ENCODE measurements at places on chromosomes 13 and 19.

- DNase-seq: no peak
Observed at GRCh38 chr13:23752111-23753001, 136.8 kb downstream of the MIPEP start.

- no peak for DNase-seq
Observed at GRCh38 chr19:31256593-31256960, 92.7 kb downstream of the TSHZ3 start.

DNA sequence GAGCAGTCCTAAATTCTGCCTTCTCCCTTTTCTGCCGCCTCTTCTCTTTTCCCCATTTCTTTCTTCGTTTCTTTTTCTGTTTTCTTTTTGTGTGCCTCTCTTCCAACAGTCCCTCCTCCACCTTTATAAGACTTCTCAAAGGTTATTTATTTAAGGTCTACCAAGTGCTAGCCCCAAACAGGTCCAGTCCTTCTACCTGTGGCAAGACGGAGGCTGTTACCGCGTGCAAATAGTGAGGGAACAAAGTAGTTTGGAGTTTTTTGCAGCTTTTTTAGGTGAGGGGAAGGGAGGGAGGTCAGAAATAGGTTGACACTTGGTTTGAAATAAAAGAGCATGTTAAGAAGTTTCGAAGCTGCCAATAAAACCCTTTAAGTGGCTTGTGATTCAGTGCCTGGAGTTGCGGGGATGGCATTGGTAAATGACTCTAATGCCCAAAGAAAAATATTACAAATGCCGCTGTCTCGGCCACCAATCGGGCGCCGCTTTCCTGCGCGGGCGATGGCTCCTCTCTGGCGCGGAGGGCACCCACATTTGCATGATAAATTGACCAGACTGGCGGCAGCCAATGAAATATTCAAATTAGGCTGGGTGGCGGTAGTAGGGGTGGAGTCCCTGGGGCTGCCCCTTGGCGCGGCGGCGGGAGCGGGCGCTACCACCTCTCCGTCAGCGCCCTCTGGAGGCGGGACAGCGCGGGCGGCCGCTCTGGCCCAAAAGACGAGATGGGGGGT lies 7.5 kb upstream of the TSHZ3 start:
- DNase-seq: no peak

- no peak for DNase-seq
Observed at GRCh38 chr19:944171-944567, 18.3 kb downstream of the ARID3A start.

GRCh38 chr19:51690454-51691073 lies 2.6 kb upstream of the SPACA6 start:
- DNase-seq: peak; percentile 75

DNA sequence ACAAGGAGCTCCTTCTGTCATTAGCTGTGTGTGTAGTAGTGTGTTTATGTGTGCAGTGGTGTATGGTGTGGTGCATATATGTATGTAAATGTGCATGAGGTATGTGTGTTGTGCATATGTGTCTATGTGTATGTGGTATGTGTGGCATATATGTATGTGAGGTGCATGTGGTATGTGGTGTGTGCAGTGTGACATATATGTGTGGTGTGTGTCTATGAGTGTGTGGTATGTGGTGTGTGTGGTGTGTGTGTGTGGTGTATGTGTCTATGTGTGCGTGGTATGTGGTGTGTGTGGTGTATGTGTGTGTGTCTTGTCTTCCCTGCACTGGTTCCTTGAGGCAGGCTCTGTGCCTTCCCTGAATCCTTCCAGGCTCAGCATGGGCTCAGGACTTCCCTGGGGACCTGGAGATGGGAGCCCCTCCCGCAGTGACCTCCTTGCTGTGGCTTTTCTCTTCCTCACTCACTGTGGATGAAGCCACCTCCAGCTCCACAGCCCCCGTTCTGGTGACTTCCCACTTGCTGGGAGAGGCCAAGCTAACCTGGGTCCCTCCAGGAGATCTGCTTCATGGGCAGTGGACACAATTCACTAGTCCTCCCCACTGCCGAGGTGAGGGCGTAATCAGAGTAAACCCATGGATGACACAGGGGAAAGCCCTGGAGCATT lies 64.2 kb downstream of the CCDC70 start:
- DNase-seq: no peak

GRCh38 chr13:107231944-107232343 lies 664.0 kb upstream of the ARGLU1 start:
- no peak for DNase-seq

DNA sequence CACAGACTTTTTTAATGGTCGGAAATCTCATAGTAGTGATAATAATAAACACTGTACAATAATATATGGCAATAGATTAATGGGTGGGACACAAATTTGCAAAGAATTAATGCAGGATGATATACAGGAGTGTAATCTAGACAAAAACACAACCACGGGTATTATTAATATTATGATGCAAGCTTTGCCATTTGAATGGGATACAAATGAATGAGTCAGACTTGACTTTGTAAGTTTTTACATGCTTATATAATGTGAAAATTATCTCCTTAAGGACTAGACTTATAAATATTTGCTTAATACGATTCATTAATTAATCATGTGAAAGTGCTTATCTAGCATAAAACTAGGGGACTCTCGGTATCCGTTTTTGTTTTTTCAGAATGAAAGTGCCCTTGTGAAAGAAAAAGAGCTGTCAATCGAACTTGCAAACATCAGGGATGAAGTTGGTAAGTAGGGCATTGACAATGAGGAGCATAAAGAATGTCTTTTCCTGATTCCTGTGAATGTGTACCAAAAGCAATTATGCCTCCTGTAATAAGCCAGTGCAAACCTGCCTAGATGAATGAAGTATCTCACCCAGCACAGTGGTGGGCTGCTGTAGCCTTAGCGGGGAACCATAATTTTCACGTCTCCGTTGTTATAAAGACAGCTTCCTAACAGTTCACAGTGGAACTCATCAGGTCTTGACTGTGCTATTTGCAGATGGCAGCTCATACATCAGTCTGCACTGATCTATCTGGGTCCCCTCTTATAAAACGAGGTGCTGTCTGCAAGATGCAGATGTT lies 155.7 kb downstream of the SLC7A1 start:
- no peak for DNase-seq

DNA sequence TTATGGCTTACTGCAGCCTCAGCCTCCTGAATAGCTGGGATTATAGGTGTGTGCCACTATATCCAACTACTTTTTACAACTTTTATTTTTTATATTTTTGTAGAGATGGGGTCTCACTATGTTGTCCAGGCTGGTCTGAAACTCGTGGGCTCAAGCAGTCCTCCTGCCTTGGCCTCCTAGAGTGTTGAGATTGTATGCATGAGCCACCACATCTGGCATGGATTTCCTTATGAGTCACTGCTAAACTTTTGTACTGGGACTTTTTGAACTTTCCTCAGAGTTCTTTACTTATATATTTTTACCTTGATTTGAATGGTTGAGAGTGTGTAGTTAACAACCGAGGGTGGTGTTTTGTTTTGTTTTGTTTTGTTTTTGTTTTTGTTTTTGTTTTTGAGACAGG lies 33.4 kb downstream of the DNAJC3 start:
- no peak for DNase-seq
